ENCODE measurements at places on chromosomes 2 and 18.

GRCh38 chr2:112304298-112304941 lies 29.0 kb downstream of the ZC3H6 start:
- DNase-seq = no peak

GRCh38 chr18:78981394-78981831 lies 1.8 kb downstream of the SALL3 start:
- DNase-seq = no peak

GRCh38 chr2:142065156-142065555 lies 65.7 kb downstream of the LRP1B start:
- DNase-seq = no peak

- DNase-seq = no peak
These were observed 156.2 kb upstream of the NABP1 start for GRCh38 chr2:191521608-191522208.

- DNase-seq = no peak
These were observed 824 bp upstream of the ZNF638 start for GRCh38 chr2:71330585-71331330.

DNA sequence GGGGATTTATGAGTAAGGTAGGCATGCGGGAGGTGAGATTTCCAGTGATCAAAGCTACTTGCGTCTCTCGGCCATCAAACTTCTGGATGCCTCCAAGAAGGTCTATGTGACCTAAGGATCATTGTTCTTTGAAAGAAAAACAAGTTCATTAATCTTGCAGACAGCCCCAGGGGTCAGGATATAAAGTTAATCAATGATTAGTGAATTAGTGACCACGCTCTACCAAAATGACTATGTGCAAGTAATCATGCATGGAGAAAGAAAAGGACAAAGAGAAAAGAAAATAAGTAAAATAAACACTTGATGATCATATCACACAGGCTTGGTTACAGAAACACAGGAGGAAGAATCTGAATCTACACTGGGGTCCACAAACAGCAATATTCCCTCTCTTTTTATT lies 42.5 kb upstream of the BCL11A start:
- DNase-seq = no peak

Measured in mesothelial cell of epicardium (in vitro differentiated cells).